ENCODE measurements at places on chromosomes 11 and 22.

DNA sequence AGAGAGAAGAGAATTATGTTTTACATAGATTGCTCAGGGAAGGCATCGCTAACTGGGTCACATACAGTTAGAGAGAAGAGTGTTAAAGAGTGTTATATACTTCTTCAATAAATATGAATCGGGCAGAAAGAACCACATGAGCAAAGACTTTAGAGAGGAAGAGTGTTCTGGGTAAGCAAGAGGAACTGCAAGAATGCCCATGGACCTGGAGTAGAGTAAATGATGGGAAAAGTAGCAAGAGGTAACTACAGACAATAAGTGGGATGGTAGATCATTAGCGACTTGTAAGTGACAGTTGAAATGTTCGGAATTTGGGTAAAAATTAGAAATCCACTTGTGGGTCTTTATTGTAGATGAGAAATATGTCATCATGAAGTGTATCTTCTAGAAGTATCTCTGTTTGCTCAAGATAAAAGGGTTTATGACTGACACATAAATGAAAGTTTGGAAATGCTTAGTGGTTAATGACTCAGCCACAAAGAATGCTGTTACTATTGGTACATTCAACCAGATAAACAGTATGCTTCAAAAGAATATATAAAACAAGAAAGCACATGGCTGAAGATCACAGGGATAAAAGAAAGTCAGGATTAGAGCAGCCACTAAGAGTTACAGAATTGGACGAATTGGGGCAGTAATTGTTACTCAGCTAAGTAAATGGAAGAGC, 229.3 kb downstream of the CASP12 start:
- DNase-seq, result peak; percentile 63

- no peak for DNase-seq
Measured at GRCh38 chr11:47067401-47067800, 109.3 kb downstream of the ARFGAP2 start.

DNA sequence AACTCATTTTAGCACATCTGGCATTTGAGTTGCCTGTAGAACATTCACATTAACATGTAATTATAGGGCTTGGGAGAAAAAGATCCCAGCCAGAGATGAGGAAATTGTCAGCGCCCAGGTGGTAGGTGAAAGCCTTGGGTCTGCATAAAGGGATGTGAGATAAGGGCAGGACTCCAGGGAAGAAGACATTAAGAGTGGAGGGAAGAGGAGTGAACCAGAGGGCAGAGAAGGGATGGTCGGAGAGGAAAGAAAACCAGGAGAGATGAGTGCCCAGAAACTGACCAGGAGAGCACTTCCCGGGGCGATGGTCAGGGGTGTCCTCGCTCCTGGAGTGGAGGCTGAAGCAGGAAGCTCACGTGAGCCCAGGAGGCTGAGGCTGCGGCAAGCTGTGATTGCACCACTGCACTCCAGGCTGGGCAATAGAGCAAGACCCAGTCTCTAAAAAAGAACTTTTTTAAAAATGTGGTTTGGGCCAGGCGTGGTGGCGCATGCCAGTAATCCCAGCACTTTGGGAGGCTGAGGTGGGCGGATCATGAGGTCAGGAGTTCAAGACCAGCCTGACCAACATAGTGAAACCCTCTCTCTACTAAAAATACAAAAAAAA, 20.3 kb upstream of the DGKZ start:
- DNase-seq, result no peak

DNA sequence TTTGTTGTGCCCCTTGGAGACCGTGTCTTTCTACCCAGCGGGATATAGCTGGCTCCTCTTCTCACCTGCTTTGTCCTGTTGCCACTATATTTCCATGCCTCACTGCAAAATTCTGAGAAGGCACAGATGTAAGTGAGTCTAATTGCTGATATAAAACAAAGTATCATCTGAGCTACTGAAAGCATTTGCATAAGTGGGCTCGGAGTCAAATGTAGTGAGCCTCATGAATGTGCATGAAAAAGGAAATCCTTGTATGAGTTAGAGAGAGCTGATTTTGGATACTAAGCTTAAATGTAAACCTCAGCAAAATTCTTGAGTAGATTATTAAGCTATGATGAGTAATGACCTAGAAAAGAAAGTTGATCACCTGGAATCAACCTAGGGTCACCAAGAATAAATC, 13.9 kb downstream of the OVCH2 start:
- DNase-seq, result no peak

GRCh38 chr11:33291004-33291777, 34.0 kb downstream of the HIPK3 start:
- no peak for DNase-seq

DNA sequence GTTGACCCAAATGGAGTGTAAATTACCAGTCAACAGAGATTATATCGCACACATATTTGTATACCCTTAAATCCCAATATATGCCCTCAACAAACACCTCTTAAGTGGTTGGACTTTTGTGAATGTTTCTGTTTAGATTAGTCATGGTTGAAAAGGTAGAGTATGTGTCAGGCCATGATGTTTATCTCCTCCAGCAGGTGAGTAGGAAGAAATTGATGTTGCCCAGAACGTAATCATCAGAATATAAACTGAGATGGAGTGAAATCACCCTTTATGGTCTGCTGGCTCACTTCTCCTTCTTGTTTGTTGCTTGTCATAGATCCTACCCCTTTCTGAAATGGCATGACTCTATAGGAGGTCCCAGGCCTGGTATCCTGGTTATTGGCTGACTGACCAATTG, 431.8 kb downstream of the ETS1 start:
- peak; percentile 31 for DNase-seq
